ENCODE measurements at places on chromosomes 4 and X.

DNA sequence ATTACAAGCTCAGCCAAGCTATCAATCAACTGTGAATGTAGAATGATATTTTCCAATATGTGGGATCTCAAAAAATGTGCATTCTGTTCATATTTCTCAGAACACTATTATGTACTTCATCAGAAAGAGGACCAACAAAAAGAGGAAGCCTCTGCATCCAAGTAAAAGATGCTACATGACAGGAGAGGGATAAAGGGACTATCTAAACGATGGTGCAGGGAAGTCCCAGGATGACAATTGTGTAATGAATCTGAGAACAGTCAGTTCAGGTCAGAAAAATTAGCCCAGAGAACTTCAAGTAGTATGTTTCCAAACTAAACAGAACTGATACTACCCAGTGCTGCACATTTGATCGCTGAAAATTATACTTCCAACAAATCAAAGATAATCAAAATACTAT is 127.0 kb downstream of the ZNF330 start:
- H3K4me3 ChIP-seq, result no peak overlapping the region
- H3K27me3 ChIP-seq, result no peaks in the 10 kb centered on the region
- no peak overlapping the region for H3K27ac ChIP-seq
- H3K4me1 ChIP-seq, result no peaks in the 10 kb centered on the region
- no peaks in the 10 kb centered on the region for H3K36me3 ChIP-seq

GRCh38 chrX:39202641-39203040 is 401.4 kb downstream of the MID1IP1 start:
- no peaks in the 10 kb centered on the region for H3K4me1 ChIP-seq
- H3K36me3 ChIP-seq, result no peaks in the 10 kb centered on the region
- no peak for DNase-seq
- H3K4me3 ChIP-seq, result no peak overlapping the region

DNA sequence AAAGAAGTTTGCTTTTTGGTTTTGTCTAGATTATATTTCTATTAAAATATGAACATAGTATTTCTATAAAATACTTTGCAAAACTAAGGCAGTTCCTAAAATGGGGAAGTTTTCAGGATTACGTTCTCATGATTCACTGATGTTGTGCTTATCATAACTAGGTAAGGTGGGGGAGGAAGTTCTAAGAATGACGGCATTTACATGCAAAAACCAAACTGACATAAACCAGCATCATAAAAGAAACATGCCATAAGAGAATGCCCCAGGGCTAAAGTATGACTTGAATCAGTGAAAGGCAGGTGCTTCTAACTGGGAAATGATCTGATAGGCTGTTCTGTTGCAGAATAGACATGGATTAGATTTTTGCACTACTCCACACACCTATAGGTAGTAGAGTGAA is 204.7 kb upstream of the JADE1 start:
- no peaks in the 10 kb centered on the region for H3K4me1 ChIP-seq
- no peaks in the 10 kb centered on the region for H3K36me3 ChIP-seq
- no peak for DNase-seq

GRCh38 chr4:61561028-61561427 is 360.9 kb downstream of the ADGRL3 start:
- no peak overlapping the region for H3K27ac ChIP-seq
- no peak for DNase-seq
- H3K4me3 ChIP-seq, result no peak overlapping the region
- H3K36me3 ChIP-seq, result no peaks in the 10 kb centered on the region

DNA sequence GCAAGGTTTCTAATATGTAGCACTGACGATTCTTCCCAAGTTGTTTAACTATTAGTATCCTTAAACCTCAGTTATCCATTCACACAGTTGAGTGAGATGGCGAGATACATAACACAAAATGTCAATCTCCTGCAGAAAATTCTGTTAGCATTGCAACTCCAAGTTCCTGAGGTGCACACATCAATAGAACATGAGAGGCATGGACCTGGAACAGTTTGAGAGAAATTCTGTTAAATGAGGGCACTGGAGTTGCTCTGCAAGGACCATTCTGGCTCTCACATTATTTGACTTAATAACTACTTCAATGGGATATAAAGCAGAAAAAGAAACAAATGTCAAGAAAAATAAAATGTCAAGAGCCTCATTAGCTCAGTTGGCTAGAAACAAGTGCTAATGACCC is 301.2 kb upstream of the DIAPH2 start:
- no peak overlapping the region for H3K4me3 ChIP-seq
- no peaks in the 10 kb centered on the region for H3K36me3 ChIP-seq
- no peaks in the 10 kb centered on the region for H3K27me3 ChIP-seq
- H3K27ac ChIP-seq, result no peak overlapping the region
- no peaks in the 10 kb centered on the region for H3K4me1 ChIP-seq
- DNase-seq, result no peak

DNA sequence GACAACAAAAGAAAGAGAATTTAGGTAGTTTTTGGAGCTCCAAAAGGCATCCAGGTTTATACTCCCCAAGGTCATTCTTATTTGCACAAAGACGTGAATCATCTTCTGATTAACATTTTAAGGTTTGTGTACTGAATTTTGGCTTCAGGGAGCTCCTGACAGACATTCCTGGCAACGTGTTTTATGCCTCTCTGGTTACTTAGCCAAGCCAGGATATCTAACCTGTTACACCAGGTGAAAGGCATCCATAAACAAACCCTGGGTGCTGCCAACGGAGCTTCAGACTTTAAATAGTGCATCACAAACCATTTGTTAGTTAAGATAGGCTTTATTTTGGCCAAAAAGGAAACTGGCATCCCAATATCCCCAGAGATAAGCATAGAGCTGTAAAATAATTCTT is 997.3 kb downstream of the ARAP2 start:
- H3K27ac ChIP-seq, result no peak overlapping the region
- no peak overlapping the region for H3K4me3 ChIP-seq
- no peaks in the 10 kb centered on the region for H3K27me3 ChIP-seq
- DNase-seq, result no peak
- no peaks in the 10 kb centered on the region for H3K36me3 ChIP-seq

GRCh38 chr4:98574816-98575215 is 83.6 kb downstream of the TSPAN5 start:
- H3K27me3 ChIP-seq, result no peaks in the 10 kb centered on the region
- no peak overlapping the region for H3K27ac ChIP-seq
- no peaks in the 10 kb centered on the region for H3K4me1 ChIP-seq
- DNase-seq, result no peak
- no peaks in the 10 kb centered on the region for H3K36me3 ChIP-seq

DNA sequence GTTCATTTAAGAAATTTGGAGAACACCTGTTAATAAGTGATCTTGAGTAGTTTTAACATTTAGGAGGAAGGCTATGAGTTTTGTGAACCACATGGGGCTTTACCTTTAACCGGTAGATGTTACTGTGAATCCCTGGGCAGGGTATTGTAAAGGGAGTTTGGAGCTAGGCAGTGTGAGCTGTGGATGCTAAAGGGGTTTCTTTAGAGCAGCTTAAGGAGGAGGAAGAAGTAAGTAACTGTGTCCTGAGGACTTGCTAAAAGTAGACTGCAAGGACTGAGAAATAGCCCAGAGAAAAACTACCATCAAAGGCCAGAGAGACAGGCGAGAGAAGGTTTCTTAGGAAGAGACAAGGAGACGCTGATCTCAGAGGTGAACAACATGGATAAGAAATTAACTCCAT is 5.6 kb downstream of the RHOH start:
- no peak for DNase-seq
- H3K4me1 ChIP-seq, result peaks cover 46% of the 10 kb centered on the region
- peak overlapping the region; percentile 87 for H3K4me3 ChIP-seq
- H3K36me3 ChIP-seq, result peaks cover 19% of the 10 kb centered on the region
- H3K27me3 ChIP-seq, result no peaks in the 10 kb centered on the region

- peaks cover 8% of the 10 kb centered on the region for H3K4me1 ChIP-seq
- no peaks in the 10 kb centered on the region for H3K27me3 ChIP-seq
- H3K36me3 ChIP-seq, result no peaks in the 10 kb centered on the region
- no peak for DNase-seq
Observed at GRCh38 chrX:53077207-53078197, 4.7 kb upstream of the TSPYL2 start.
